ENCODE measurements at places on chromosomes 2 and 18.

- no peak for DNase-seq
Measured at GRCh38 chr2:18005411-18005810, 126.9 kb downstream of the KCNS3 start.

DNA sequence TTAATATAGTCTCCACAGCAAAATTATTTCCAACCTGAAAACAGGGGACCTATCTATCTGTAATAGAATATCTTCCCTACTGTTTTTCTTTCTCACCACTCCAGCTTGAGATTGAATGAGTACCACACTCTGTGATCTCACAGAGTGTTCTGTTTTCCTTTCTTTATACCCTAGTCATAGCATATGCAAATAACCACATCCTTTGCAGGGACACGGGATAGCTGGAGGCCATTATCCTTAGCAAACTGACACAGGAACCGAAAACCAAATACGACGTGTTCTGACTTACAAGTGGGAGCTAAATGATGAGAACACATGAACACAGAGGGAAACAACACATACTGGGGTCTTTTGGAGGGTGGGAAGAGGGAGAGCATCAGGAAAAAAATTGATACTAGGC is 224.7 kb downstream of the SLC8A1 start:
- DNase-seq, result no peak

DNA sequence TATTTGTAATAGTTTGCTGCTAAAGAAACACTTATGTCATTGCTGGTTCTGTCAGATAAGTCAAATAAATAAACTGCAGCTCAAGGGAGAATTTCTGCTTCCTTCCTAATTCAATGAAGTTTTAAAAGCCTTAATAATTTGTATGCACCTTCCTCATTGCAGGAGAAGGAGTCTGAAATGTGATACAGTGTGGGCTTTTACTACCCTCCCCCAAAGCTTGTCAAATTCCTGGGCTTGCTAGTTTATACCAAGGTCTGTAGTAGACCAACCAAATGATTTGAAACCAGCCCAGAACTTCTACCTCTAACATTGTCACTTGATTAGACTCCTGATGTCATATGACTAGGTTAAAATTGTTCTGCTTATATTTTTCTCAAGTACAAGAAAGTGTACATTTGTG is 131.8 kb downstream of the DTNA start:
- no peak for DNase-seq

- no peak for DNase-seq
Measured at GRCh38 chr2:204491528-204491927, 53.7 kb upstream of the PARD3B start.

DNA sequence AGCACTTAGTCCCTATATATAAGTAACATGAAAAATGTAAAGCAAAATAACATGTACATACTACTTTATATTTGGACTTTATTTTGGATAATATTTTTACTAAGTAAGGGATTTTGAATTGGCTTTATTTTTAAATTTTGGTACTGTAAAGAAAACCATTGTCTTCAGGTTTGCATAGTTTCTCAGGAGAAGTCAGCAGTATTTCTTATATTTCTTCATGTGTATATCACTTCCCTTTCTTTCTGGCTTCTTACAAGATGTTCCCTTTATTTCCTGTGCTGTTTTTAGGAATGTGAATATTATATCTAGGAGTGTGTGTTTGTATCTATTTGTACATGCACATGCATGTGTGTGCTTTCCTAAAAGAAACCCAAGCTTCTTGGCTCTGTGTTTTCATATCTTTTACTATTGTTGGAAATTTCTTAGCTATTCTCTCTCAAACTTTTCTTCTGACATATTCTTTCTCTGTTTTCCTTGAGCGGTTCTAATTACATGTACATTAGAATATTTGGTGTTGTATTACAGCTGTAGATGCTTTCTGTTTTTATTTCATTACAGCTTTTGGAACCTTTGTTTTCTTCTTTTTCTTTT is 1549.7 kb upstream of the ACVR2A start:
- DNase-seq, result no peak

- no peak for DNase-seq
Measured at GRCh38 chr18:79789901-79790890, 7.5 kb upstream of the KCNG2 start.

DNA sequence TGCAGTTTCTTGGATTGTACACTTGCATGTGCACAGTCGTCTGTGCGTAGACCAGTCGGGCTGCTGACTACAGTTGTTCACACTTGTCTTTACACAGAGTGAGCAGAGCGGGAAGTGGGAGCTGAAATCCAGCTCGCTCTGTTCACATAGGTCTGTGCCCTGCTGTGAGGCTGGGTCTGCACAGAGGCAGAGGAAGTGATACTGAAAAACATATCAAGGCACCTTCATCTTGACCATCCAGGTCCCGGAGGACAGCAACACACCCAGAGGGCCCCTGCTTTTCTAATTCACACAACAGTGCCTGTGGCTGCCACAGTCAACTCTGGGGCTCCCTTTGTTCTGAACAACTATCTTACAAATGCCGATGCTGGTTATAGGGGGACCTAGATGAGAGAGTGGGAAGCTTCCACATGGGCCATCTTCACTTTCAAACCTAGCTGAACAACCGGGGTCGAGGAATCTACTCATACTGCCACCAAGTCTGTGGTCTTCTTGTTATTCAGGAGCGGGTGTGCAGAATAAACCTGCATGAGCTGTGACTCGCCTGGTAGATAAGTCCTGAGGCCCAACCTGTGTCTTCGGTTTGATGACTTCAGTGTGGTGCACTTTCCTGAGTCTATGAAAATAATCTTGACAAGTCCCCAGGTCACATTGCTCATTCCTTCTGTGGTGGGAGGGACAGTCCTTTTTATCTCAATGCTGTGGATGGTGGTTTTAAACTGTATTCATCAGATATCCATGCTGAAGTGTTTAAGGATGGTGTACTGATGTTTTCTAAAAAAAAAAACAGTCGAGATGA is 3.5 kb upstream of the ADNP2 start:
- no peak for DNase-seq

DNA sequence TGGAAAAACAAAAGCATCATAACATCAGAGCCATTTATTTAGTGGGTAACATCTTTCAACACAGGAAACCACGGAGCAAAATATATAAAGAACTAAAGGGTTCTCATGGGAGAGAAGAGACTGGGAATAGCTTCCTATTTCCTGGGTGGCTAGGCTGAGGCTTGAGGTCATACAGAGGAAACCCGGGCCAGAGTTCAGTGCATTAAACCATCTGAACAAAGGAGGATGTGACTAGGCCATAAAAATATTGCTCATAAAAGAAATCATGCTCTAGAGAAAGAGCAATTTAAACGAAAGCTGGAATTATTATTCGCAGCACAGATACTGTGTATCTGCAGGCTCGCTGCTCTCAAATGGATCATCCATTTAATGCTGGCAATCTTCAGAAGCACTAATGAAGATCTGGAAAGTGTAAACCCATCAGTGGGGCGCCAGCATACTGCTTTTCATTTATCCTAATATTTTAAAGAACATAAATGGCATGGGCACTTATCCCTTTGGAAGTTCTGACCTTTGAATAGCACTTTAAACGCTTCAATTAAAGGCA is 83.3 kb downstream of the GALNT14 start:
- no peak for DNase-seq

GRCh38 chr18:68779169-68779568 is 18.7 kb upstream of the CCDC102B start:
- no peak for DNase-seq

- no peak for DNase-seq
Measured at GRCh38 chr2:173171924-173172643, 96.4 kb downstream of the MAP3K20 start.

- no peak for DNase-seq
Measured at GRCh38 chr2:689237-689636, 12.0 kb upstream of the TMEM18 start.

DNA sequence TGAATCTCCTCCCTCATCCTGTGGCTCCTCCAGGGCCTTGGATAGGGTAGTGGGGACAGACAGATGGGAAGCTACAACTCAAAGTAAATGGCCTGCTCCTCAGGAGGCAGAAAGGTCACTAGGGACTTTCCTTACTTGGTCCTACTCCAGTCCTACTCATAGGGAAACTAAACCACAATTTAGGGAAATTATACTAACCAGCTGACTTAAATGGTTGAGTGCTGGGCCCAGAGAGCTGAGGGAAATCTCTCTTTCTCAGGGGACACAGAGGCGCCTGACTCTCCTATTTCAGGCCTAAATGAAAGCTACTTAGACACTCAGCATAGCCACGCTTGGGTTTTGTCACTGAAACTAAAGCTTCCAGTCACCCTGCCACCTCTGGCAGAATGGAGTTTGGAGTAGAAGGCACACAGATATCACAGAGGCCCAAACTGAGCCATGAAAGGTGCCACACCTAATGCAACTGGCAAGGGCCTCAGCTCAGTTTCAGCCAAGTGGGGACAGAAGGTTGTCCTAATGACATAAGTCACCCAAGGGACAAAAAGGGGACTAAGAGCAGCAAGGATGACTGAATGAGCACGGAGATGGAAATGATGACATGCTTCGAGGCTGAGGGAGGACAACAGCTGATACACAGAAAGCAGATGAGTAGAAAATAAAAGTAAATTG is 24.0 kb downstream of the CERKL start:
- no peak for DNase-seq

- no peak for DNase-seq
Measured at GRCh38 chr2:41720331-41721251, 327.2 kb upstream of the PKDCC start.

DNA sequence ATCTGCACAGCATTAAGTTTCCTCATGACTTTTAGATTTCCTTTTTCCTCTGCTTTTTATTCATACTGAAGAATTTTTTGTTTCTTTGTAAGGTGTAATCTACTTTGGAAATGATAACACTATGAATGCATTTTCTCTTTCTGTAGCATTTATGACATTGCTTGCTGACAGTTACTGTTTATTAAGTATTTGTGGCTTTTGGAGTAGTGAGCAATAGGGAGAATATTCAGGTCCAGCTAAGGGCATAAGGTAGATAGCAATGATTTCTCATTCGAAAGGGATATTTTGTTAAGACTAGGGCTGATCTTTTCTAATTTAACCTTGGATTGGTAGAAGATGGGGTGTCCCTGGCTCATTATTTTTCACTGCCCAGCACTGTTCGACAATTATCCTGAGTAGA is 80.3 kb downstream of the XRCC5 start:
- no peak for DNase-seq

GRCh38 chr18:79403723-79404566 is 8.2 kb downstream of the NFATC1 start:
- DNase-seq, result peak; percentile 65

DNA sequence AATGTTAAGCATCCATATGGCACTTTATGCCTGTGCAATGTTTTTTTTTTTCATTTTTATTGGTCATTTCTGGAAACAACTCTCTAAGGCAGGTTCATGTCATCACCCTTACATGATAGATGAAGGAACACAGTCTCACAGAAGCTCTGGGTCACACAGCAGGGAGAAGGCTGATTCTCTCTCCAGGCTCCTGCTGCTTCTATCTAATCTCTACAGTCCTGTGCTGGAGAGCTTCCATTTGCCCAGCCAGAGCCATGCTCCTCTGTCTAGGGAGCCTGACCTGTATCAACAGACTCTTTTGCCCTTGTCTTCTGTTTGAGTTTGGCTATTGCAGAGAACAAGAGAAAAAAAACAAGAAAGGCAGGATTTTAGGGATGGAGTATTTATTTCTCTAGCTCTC is 584.8 kb downstream of the MBD2 start:
- DNase-seq, result no peak

- DNase-seq, result no peak
Measured at GRCh38 chr2:16661936-16662839, 3.4 kb downstream of the CYRIA start.

DNA sequence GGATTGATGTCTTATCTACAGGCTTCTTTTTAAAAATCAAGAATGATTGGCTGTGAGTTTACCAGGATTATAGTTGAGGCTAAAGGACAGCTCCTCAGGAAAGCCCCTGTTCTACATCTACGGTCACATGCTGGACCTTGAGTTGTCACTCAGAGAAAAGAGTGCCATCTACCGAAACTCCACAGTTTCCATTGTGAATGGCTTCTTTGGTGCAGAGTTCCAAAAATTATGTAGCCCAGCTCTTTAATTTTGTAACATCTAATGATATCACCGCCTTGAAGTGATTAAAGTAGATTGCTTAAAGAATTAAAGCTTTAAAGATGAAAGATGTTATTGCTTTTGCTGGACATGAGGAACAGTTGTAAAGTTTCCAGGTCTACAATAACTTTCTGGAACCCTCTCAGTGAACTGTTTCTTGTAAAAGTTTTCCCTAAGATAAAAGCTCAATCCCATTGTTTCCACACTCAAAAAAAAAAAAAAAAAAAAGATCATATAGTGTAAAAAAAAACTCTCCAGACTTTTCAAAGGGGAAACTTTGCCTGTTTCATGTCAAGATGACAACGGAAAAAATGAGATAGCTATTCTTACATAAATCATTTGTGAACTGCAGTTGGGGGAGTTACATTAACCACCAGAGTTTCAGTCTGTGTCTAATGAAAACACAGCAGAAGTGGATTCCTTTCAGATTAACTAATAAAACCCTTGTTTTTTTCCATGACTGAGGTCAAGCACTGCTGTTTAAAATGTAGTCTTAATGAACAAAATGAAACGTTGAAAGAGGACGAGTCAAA is 4.3 kb downstream of the COL3A1 start:
- DNase-seq, result no peak

GRCh38 chr2:113011108-113011507 is 5.8 kb downstream of the IL36A start:
- no peak for DNase-seq

DNA sequence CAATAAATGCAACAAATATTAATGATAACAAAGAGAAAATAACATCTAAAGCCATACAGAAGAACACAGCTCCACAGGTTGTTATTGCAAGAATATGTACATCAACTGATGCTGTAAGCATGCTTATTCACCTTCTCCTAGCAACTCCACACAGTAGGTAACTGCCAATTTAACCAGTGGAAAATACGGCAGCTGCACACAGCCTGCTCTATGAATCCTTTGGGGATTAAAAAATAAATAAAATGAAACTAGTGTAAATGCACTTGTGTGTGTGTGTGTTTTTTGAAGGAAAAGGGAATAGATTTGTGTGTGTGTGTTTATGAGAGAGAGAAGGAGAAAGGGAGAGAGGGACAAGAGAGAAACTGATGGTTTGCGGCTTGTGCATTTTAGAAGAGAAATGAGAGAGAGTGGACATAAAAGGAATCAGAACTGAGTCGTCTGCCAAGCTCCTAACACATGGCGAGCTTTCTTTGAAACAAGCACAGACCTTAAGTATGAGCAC is 96.2 kb upstream of the PDE1A start:
- no peak for DNase-seq
